IMR-90 (cell line): ENCODE measurements at places on chromosomes 4 and X. TPM values are rescaled to one million over a fixed set of nuclear protein-coding genes. Genes with fewer than 3 reads are reported as not detected.

The OTC gene
- not detected in 2 replicates for total RNA-seq

DNA sequence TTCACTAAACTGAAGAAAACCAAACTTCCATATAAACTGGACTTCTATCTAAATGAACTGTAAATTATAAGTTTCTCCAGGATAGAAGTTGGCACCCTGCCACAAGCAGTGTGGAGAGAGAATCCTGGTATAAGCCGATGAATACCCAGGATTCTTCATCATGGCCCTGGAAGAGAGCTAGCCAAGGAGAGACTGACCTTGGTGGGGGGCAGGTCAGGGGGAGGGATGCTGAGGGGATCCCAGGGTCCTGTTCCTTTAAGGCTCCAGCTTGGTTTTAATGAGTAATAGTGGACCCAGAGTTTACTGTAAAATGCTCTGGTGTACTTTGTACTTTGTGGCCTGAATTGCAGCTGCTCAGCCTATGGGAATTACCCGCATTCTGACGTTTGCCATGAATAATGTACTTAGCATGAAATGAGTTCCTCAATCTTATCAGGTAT lies 16.9 kb downstream of the RASSF6 start:
- H3K36me3 ChIP-seq, result no peaks in the 10 kb centered on the region
- no peak overlapping the region for H3K27ac ChIP-seq
- peaks cover 8% of the 10 kb centered on the region for H3K4me1 ChIP-seq
- H3K27me3 ChIP-seq, result no peaks in the 10 kb centered on the region
- peak; percentile 86 for DNase-seq
- no peak overlapping the region for H3K4me3 ChIP-seq

DNA sequence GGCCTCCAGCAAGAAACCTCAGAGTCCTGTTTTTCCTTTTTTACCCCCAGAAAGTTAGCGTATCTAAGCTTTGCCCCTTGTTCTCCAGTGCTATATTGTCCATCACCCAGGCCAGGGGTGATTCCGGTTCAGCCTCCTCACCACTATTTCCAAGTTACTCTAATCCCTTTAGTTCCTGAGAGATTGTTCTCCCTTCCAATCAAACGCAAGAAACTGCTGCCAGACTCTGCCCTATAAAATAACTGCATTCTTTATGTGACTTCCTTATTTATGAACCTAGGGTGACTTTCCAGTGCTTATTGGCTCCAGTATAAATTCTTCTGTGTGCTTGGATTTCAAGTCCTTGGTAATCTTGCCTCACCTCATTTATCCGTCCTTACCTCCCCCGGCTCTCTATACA lies 65.7 kb downstream of the CLCN5 start:
- no peaks in the 10 kb centered on the region for H3K4me1 ChIP-seq
- H3K27ac ChIP-seq, result no peak overlapping the region
- H3K36me3 ChIP-seq, result no peaks in the 10 kb centered on the region

DNA sequence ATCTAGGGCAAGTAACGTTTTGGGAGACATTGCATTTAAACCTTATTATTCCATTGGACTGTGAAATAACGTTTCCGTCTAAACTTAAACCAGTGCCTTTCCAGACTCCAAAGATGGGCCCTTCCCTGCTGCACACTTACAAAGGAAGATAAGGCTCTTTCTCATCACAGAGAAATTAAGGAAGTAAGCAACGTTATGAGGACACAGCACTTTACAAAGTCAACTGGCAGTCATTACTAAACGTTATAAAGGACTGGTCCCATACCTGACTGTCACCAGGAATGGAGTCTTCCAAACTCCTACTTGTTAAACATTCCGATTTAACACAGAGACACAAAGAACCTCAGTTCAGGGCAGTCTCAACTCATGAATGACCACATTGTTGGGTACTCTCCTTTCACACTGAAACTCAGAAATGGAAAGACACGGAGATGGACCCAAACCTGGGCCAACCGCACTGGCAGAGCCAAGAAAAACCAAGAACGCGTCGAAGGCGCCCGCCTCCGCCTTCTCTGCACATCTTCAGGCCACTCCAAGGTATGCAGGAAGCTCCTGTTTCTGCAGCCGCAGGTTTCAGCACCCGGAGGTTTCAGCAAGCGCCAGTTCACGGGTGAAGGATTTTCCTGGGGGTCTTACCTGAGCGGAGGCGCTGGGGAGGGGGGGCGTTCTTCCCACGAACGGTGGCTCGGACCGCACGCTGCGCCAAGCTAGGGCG lies 670 bp downstream of the PAPSS1 start:
- DNase-seq, result peak; percentile 26
- no peaks in the 10 kb centered on the region; the same call in 1 of the 2 replicates for H3K4me1 ChIP-seq
- H3K27me3 ChIP-seq, result no peaks in the 10 kb centered on the region
- no peaks in the 10 kb centered on the region; the same call in 1 of the 2 replicates for H3K36me3 ChIP-seq
- H3K27ac ChIP-seq, result peak overlapping the region; percentile 69

GRCh38 chr4:173317004-173317403 lies 17.2 kb downstream of the HMGB2 start:
- H3K27me3 ChIP-seq, result no peaks in the 10 kb centered on the region
- 0 out of 2 replicates have a peak, but pooled peaks cover 1% of the 10 kb centered on the region for H3K36me3 ChIP-seq
- no peak for DNase-seq
- H3K27ac ChIP-seq, result no peak overlapping the region
- no peaks in the 10 kb centered on the region for H3K4me1 ChIP-seq
- H3K4me3 ChIP-seq, result no peak overlapping the region

DNA sequence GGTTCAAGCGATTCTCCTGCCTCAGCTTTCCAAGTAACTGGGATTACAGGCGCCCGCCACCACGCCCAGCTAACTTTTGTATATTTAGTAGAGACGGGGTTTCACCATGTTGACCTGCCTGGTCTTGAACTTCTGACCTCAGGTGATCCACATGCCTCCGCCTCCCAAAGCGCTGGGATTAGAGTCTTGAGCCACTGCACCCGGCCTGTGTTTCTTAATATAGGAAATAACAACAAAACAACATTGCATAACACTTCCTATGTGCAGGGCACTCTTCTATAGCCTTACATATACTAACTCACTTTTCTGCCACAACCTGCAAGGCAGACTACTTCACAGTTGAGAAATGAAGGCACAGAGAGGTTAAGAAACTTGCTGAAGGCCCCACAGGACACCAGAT lies 12.8 kb upstream of the TMEM131L start:
- H3K4me3 ChIP-seq, result no peak overlapping the region
- H3K27ac ChIP-seq, result no peak overlapping the region
- no peaks in the 10 kb centered on the region for H3K36me3 ChIP-seq
- no peaks in the 10 kb centered on the region for H3K27me3 ChIP-seq
- H3K4me1 ChIP-seq, result peaks cover 3% of the 10 kb centered on the region

GRCh38 chrX:70219938-70220764 lies 14.3 kb upstream of the AWAT1 start:
- DNase-seq, result peak; percentile 1
- H3K4me1 ChIP-seq, result no peaks in the 10 kb centered on the region
- no peak overlapping the region for H3K4me3 ChIP-seq
- H3K27ac ChIP-seq, result no peak overlapping the region
- peaks cover 3% of the 10 kb centered on the region for H3K27me3 ChIP-seq

DNA sequence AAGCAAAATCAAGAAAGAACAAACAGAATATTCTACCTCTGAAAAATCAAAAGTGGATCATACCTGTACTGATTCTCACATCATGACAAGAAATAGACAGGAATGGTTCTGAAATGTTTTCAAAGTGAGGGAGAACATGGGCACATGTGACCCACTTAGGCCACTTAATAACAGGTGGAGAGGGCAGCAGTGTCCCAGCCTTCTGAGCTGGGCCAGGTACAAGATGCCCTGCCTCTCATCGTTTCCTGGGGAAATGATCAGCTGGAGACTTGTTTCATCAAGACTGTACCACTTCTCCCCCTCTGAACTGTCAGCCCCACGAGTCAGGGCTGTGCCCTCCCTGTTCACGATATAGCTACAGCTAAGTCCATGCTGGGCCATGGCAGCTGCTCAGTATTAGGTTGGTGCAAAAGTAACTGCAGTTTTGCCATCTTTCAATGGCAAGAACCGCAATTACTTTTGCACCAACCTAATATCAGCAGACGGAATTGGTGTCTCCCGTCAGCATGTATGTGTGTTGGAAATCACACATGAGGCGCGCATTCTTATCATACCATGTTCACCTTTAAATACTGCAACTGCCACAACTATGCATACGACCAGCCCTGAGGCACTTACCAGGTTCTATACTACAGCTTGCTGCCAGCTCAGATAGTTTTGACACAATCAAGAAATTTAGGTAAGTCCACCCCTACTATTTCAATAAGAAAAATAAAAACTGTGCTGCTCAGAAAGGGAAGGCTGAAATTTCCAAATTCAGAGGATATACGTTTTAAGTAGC lies 71.4 kb downstream of the GATB start:
- peaks cover 38% of the 10 kb centered on the region for H3K4me1 ChIP-seq
- H3K36me3 ChIP-seq, result no peaks in the 10 kb centered on the region
- no peak overlapping the region for H3K4me3 ChIP-seq
- DNase-seq, result no peak
- peak overlapping the region; percentile 29; the same call in 1 of the 2 replicates for H3K27ac ChIP-seq
- H3K27me3 ChIP-seq, result no peaks in the 10 kb centered on the region

GRCh38 chrX:1027133-1027532 lies 185.3 kb downstream of the CRLF2 start:
- H3K27ac ChIP-seq, result no peak overlapping the region
- no peak overlapping the region for H3K4me3 ChIP-seq
- no peaks in the 10 kb centered on the region for H3K36me3 ChIP-seq
- DNase-seq, result no peak

GRCh38 chrX:112866175-112866574 lies 25.5 kb upstream of the AMOT start:
- no peaks in the 10 kb centered on the region for H3K4me1 ChIP-seq
- no peaks in the 10 kb centered on the region for H3K36me3 ChIP-seq
- DNase-seq, result peak; percentile 52
- no peaks in the 10 kb centered on the region; the same call in 1 of the 2 replicates for H3K27me3 ChIP-seq

- H3K27ac ChIP-seq, result no peak overlapping the region
- no peak overlapping the region for H3K4me3 ChIP-seq
- DNase-seq, result no peak
- no peaks in the 10 kb centered on the region for H3K27me3 ChIP-seq
- no peaks in the 10 kb centered on the region for H3K4me1 ChIP-seq
Measured at GRCh38 chr4:95180531-95181242, 368.1 kb downstream of the UNC5C start.

GRCh38 chr4:128630871-128631270 lies 178.6 kb upstream of the JADE1 start:
- H3K4me1 ChIP-seq, result no peaks in the 10 kb centered on the region; the same call in 1 of the 2 replicates
- no peak overlapping the region for H3K4me3 ChIP-seq
- no peaks in the 10 kb centered on the region for H3K27me3 ChIP-seq
- peak; percentile 35 for DNase-seq
- H3K36me3 ChIP-seq, result no peaks in the 10 kb centered on the region
- H3K27ac ChIP-seq, result no peak overlapping the region

The COL25A1 gene
- total RNA-seq, result under 0.01 TPM in 2 replicates

GRCh38 chr4:146333895-146334262 lies 119.5 kb downstream of the REELD1 start:
- no peaks in the 10 kb centered on the region for H3K27me3 ChIP-seq
- no peak for DNase-seq
- H3K36me3 ChIP-seq, result no peaks in the 10 kb centered on the region
- H3K4me1 ChIP-seq, result peaks cover 6% of the 10 kb centered on the region
- H3K4me3 ChIP-seq, result peak overlapping the region; percentile 33; the same call in 1 of the 2 replicates
- no peak overlapping the region for H3K27ac ChIP-seq

- H3K36me3 ChIP-seq, result peaks cover 5% of the 10 kb centered on the region; the same call in 1 of the 2 replicates
- DNase-seq, result peak; percentile 65
- no peaks in the 10 kb centered on the region for H3K27me3 ChIP-seq
- H3K4me1 ChIP-seq, result peaks cover 39% of the 10 kb centered on the region
Measured at GRCh38 chr4:7910263-7910896, 29.3 kb downstream of the AFAP1 start.

The PRR32 gene
- total RNA-seq, result not detected in 2 replicates

DNA sequence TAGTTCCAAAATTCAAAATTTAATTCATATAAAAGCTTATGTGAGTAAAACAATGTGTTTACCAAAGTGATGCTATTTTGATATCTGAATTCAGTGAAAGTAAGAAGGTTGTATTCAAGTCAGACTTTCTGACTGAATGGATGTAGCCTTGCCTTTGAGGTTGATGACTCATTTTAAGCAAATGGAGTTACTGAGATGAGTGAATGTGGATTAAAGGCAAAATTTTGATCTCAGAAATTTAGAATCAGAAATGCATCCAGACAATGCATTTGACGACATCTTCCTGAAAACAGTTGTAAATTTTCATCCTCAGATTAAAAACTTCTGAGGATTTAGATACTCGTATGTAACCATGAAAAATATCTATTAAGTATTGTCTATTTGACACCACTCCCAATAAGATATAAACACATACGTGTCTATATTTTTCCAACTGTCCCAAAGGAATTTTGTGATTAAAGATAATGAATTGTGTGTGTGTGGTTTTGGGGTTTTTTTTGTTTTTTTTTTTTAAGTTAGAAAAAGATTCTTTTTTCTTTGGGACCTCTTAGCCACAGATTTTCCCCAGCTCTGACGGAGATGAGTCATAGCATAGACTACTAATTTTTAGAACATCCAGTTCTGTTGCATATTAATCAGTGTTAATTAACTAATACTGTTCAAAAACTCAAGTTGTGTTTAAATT lies 34.4 kb downstream of the NFKB1 start:
- peaks cover 2% of the 10 kb centered on the region for H3K4me1 ChIP-seq
- no peak overlapping the region for H3K4me3 ChIP-seq
- no peaks in the 10 kb centered on the region for H3K27me3 ChIP-seq
- DNase-seq, result peak; percentile 75
- no peak overlapping the region for H3K27ac ChIP-seq

GRCh38 chr4:186570193-186570996 lies 15.0 kb upstream of the MTNR1A start:
- no peaks in the 10 kb centered on the region for H3K36me3 ChIP-seq
- peak overlapping the region; percentile 36; the same call in 1 of the 2 replicates for H3K4me3 ChIP-seq
- no peak overlapping the region for H3K27ac ChIP-seq
- H3K4me1 ChIP-seq, result peaks cover 3% of the 10 kb centered on the region
- no peaks in the 10 kb centered on the region for H3K27me3 ChIP-seq

DNA sequence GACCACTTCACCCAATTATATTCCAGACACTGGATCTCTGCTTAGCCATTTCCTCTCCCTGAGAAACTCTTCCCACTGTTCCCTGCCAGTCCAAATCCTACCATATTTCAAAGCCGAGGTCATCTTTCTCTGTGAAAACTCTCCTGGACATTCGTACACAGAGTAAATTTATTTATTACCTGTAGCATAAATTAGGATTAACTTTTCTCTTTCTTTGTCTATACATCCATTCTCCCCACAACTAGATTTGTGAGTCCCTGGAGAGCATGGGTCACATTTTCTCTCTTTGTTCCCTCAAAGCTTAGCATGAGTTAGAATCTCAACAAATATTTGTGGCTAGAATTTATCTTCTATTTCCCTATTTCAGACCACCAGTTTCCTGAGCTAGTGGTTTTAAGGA lies 27.8 kb upstream of the SMIM10 start:
- H3K4me1 ChIP-seq, result peaks cover 6% of the 10 kb centered on the region
- peak; percentile 27 for DNase-seq
- peaks cover 2% of the 10 kb centered on the region for H3K27me3 ChIP-seq
- H3K27ac ChIP-seq, result no peak overlapping the region

GRCh38 chrX:66815227-66815626 lies 176.3 kb upstream of the EDA2R start:
- DNase-seq, result no peak
- no peaks in the 10 kb centered on the region for H3K36me3 ChIP-seq
- no peaks in the 10 kb centered on the region for H3K4me1 ChIP-seq
- H3K27ac ChIP-seq, result no peak overlapping the region

GRCh38 chrX:56784666-56785065 lies 55.6 kb downstream of the NBDY start:
- H3K4me3 ChIP-seq, result no peak overlapping the region
- no peaks in the 10 kb centered on the region for H3K27me3 ChIP-seq
- no peak for DNase-seq

The HS3ST1 gene
- total RNA-seq, result not detected in 2 replicates

The FAM9C gene
- not detected in 2 replicates for total RNA-seq
